ENCODE measurements at places on chromosomes 13 and 19. TPM values are rescaled to one million over a fixed set of nuclear protein-coding genes. Genes with fewer than 3 reads are reported as not detected.

DNA sequence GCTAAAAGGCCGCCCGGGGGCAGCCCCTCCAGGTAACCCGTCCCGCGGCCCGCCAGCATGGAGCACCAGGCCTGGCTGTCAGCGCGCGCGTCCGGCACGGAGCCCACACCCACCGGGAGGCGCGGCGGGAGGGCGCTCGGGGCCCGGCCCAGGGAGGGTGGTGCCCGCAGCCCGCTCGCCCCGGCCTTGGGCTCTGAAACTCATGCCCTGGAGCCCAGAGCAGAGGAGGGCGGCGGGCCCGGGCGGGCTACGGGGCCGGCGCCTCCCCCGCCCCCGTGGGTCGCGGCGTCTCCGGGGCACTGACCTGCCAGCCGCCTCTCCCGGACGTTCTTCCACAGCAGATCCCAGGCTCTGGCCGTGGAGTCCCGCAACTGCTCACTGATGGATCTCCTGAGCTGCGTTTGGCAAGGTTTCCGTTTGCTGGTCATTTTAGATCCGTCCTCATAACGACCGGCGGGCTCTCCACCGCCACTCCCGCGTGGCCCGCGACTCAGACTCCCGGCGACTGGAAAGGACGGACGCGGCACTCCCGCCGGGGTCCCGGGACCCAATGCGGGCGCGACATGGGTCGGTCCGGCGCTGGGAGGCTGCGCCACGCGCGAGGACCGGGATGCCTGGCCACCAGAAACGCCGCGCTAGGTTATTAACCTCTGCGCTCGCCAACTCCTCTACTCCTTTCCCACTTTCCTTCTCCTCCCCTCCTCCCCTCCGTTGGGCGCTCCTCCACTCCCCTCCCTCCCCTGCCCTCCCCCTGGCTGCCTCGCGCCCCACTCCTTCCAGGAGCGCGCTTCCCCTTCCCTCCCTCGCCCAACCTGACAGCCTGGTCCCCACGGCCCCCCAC, 64.7 kb upstream of the STARD13 start:
- peak; percentile 76 for DNase-seq

GRCh38 chr19:54299126-54299498, 13.9 kb downstream of the LILRA5 start:
- no peak for DNase-seq

GRCh38 chr13:73625562-73626339, 508.5 kb downstream of the KLF12 start:
- DNase-seq: no peak

- DNase-seq: no peak
Observed at GRCh38 chr13:37715606-37716015, 117.0 kb upstream of the POSTN start.

GRCh38 chr19:57719424-57719823, 8.0 kb downstream of the ZNF671 start:
- no peak for DNase-seq

DNA sequence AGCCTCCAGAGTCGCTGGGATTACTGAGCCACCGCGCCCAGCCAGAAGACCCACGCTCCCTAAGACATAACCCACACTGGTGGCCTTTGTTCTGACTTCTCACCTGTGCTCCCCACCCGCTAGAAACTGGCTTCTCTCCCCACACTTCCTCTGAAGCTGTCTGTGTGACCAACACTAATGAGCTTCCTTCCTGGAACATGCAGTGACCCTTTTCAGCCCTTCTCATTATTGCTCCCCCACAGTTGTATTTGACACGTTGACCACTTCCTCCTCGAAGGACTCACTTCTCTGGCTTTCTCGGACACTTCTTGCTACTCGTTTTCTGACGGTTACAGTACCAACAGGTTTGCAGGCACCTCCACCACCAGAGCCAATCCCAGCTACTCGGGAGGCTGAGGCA, 10.9 kb downstream of the NCR1 start:
- no peak for DNase-seq

DNA sequence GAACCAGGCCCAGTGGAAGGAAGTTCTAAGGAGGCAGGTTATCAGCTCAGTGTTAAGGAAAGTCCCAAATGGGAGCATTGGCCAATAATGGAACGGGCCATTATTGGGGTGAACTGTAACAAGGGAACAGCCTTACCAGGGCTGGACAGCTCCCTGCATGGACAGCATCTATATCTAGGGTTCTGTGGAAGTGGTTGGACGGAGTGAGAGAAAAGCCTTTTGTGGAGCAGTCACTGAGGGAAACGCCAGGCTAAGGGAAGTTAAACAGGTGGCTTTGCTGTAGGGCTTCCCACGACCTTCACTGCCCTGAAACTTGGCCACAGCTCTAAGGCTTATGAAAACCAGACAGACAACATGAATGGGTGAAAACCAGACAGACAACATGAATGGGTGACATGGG, 17.0 kb downstream of the POU2F2 start:
- no peak for DNase-seq

- peak; percentile 46 for DNase-seq
Observed at GRCh38 chr19:2888731-2889224, 11.9 kb upstream of the ZNF57 start.

GRCh38 chr19:51689751-51690453, 3.2 kb upstream of the SPACA6 start:
- DNase-seq: peak; percentile 58

- no peak for DNase-seq
Observed at GRCh38 chr13:47000165-47000564, 103.3 kb upstream of the HTR2A start.

DNA sequence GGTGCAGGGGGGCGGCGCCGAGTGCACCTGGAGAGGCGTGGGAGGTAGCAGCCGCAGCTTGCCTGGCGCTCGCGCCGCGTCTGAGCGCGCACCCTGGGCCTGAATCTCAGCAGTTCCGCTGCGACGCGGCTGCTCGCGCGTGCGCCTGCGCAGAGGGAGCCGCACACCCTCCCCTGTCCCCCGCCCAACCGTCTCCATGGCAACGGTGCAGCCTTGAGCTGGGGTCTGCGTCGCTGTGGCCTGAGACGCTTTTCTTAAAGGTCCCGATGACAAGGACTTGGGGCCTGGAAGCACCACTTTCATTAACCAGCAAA, at the start of gene PNMA8B:
PNMA8B (minus strand) TSS at position 82 of the 314 bp plus-strand sequence. CDS start 402 bp downstream, outside the sequence.
- DNase-seq: peak; percentile 82

DNA sequence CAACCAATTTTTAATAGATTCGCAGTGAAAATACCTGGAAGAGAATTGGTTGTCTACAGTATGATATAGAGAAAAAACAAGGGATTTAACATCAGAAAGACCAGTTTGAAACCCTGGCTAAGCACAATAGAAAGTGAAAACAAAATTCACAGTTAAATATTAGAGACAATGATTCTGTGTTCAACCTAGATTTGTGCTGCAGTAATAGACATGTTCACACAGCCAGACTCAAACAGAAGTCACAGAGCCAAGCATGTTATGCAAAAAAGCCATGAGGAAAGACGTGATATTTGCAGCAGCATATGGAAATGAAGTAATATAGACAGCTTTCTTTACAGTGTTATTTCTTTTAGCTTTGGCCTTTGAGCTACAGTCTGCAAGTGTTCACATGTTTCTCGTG, 48.1 kb downstream of the SCEL start:
- no peak for DNase-seq

- no peak for DNase-seq
Observed at GRCh38 chr13:60258349-60258748, 94.6 kb upstream of the DIAPH3 start.

GRCh38 chr19:7926727-7927604, 1.0 kb upstream of the CTXN1 start:
- no peak for DNase-seq

The ADGRE2 gene
- 0.54 TPM for total RNA-seq

The ERICH6B gene
- total RNA-seq: not detected

The TTC9B gene
- total RNA-seq: not detected

The CEBPA gene
- 3.4 TPM for total RNA-seq

The TJP3 gene
- not detected for total RNA-seq
